ENCODE measurements at places on chromosomes 7 and 10. TPM values are rescaled to one million over a fixed set of nuclear protein-coding genes. Genes with fewer than 3 reads are reported as not detected.

The GPR15LG gene
- not detected for polyA plus RNA-seq

DNA sequence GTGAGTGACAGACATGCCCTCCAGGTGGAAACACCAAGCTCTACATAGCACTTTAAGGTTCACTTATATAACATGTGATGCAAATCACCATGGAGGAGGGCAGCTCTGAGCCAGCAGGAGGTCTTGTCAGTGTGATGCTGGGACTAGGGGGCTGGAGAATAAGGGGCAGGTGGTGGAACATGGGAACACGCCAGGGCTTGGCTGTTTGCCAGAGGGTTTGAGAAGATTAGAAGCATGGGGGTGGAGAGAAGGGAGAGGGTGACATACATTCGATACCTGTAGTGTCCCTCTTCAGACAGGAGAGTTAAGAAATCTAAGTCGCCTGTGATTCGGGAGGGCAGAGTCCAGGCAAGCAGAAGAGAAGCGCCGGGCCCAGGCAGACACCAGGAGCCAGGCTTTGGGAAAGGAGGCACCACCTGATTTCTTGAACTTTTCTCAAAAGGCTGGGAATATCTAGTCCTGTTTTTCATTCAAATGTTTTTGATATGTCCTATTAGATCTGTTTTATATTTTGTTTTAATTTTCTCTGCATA, 16.9 kb upstream of the LAMB4 start:
- DNase-seq: no peak

DNA sequence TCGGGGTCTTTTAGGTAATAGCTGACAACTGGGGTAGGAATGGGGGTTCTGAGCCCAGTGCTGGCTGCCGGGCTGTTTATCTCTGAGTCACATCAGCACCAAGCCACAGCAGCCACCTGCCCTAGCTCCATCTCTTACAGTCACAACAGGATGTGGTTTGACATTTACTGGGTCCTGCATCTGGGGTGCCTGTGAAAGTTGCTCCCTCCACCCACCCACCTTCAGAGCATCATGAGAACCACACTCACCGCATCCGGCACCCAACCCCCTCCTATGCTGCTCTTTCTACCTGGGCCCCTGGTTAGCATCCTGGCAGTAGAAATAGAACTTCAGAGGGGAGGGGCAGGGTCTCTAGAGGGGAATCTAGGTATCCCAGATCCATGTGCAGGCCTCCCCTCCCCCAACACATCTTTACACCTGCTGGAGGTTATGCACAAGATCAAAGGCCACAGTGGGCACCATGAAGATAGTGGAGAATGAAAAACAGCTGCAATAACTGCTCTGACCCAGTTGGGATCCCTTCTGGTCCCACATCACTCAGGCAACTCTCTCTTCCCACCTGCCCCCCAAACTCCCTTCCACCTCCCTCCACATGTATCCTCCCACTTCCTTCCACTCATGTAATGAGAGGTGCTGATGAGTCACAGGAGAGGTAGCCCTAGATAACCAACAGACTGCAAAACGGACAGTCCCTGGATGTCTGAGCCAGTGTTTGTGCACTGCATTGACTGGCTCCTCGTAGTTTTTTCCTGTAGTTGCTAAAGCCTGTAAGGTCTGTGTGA, 38.2 kb downstream of the PRSS2 start:
- DNase-seq: no peak

- peak; percentile 34 for DNase-seq
Measured at GRCh38 chr10:131436458-131436857, 124.9 kb upstream of the TCERG1L start.

The SRRM3 gene
- 0.62 TPM for polyA plus RNA-seq

DNA sequence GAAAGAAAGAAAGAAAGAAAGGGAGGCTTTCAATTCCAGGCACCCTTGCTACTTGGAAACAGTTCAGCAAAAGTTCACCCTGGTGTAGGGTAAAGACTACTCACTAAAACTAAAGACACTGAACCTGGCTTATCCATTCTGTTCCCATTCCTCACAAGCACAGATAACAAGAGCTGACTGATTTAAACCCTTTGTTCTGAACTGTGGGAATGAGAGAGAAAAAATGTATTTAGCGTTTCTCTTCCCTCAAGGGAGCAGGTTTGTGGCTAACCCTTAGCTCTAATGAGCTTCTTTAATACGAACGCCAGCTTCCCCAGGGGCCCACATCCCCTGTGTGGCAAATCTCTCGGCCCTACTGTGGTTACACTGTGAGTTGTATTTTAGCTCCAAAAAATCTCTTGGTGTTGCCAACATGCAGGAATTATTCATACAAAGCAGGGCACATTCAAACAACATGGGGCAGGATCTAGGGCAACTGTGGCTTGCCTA, 23.3 kb downstream of the PRTFDC1 start:
- DNase-seq: no peak

- DNase-seq: no peak
Measured at GRCh38 chr10:50420196-50420595, 168.9 kb upstream of the ASAH2 start.

GRCh38 chr7:126529833-126530232, 722.9 kb downstream of the GRM8 start:
- DNase-seq: no peak

GRCh38 chr7:128005117-128005516, 26.1 kb downstream of the LRRC4 start:
- no peak for DNase-seq

The PTN gene
- 52.2 TPM for polyA plus RNA-seq

DNA sequence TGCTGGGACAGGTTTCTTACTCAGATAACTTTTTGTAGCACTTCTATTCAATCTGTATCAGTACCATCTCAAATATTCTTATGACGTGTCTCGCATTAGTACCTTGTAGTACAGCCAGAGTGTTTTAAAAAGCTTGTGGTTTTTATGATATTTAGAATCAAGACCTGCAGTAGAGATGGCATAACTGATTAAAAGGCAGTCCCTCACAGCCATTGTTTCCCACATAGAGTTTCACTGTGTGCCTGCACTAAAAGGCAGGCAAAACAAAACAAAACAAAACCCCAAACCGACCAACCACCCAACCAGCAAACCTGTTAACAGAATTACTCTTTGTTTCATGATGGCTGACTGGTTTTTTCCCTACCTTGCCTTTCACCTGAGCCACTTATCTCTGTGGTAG, 221.3 kb upstream of the DGKB start:
- no peak for DNase-seq

DNA sequence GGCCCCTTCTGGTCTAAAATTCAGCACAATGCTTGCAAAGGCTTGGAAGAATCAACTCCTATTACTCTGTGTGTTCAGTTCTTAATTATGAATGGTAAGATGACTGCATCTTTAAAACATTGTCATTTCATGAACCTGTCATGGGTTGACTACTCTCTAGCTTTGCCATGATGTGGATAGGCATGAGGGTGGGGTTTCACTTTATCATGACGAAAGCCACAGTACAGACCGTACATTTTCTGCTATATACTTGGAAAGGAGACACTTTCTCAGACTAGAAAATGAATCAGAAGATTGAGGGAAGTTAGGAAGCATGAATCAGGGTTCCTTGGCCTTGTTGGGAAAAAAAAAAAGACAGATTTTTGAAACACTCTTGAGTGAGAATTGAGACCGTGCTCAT, 19.7 kb upstream of the MSRB2 start:
- DNase-seq: no peak

GRCh38 chr7:47601119-47601880, 19.4 kb upstream of the TNS3 start:
- no peak for DNase-seq

DNA sequence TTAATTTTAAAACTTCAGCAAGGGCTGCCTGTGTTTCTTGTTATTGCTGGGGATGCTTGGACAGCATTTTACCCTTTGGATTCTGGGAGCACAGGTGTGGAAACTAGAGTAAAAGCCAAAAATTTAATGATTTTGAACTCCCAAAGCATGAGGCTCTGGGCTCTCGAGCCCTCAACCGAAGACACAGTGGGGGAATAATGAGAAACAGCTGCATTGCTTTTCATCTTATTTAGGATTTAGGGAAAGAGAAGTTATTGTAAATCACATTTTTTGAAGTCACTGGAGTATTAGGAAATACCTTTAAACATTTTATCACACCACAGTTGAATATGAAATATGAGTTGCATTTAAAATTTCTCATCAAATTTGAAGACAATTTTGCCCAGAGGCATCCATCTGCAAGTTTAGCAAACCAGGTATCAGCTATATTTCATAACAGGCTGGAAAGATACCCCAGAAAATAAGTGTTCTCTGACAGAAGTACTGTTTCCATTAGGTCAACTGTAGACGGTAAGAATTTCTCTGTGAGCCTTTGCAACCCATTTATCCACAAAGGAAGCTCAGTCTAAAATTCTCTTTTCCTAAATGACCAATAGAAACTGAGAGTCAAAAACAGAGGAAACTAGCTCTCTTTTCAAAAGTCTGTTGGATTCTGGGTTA, 290.6 kb upstream of the PHYHIPL start:
- peak; percentile 78 for DNase-seq

- no peak for DNase-seq
Measured at GRCh38 chr7:27410812-27411544, 168.4 kb downstream of the EVX1 start.

The GRID2IP gene
- polyA plus RNA-seq: 0.18 TPM

DNA sequence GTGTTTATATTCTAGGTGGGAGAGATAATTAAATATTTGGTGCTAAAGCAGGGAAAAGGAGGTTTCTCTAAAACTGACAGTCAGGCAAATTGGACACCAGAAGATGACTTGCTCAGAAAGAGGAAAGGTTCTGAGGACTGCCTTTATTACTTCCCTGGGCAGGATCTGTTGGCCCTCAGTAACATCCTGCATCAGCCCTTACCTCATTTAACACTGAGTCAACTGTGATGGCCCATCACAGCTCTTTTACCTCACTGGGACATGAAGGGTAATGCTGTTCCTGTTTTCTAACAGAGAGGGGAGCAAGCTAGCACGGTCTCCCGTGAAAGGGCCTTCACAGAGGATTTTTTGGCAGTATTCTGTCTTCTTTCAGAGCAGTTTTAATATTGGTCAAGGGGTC, 12.0 kb downstream of the PPP1R17 start:
- DNase-seq: no peak

DNA sequence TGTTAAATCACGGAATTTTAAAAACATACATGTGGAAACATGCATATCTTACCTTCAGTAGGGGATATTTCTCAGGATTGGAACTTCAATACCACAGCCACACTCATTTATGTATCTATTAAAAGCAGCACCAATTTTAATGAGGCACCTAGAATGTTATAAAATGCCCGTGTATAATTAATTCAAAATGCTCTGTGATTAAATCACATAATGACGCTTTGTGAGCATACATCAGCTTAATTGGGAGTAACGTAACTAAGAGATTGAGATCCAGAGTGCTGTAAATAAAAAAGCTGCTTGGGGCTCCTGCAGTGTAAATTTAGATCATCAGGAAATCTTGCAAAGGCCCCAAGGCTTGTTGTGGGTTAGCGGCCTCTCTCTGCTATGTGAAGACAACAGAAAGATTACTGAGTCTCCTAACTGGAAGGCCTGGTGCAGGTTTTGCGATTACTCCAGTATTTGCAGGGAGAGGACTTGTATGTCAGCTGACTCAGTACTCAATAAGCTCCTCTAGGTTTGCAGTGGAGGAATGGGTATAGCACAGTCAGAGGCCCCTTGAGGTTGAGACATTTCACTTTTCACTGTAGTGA, 195.5 kb upstream of the PHYHIPL start:
- no peak for DNase-seq

- no peak for DNase-seq
Measured at GRCh38 chr7:34673066-34673465, 15.0 kb downstream of the NPSR1 start.

The PON2 gene
- polyA plus RNA-seq: 106 TPM

DNA sequence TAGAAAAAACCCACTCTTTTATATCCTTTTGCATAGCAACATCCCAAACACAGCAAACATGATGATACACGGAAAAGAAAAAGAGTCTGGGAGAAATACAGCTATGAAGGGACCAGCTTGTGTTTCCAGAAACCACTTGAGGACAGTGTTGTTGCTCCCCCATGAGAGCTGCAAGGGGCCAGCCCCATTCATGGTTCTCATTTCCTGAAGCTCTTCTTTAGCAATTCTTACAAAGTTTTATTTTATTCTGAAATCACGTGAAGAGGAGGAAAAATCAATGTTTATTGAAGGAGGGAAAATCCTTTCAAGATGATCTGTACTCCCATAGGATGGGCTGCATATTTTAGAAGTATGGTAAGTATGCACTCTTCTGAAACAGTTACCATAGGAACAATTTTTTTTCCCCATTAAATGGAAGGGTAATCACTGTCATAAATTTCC, 17.5 kb upstream of the PRTFDC1 start:
- DNase-seq: peak; percentile 69

- no peak for DNase-seq
Measured at GRCh38 chr7:16708980-16709379, 44.6 kb upstream of the TSPAN13 start.

The RGR gene
- 18.9 TPM for polyA plus RNA-seq

GRCh38 chr7:102883098-102883860, 29.5 kb upstream of the LRRC17 start:
- DNase-seq: no peak

GRCh38 chr10:49579621-49580020, 30.5 kb upstream of the SLC18A3 start:
- DNase-seq: no peak

All from hindlimb muscle (tissue), 1 donor.